ENCODE measurements at places on chromosomes 5 and 9.

GRCh38 chr5:150757087-150757649 lies 1.6 kb downstream of the DCTN4 start:
- no peak for DNase-seq

DNA sequence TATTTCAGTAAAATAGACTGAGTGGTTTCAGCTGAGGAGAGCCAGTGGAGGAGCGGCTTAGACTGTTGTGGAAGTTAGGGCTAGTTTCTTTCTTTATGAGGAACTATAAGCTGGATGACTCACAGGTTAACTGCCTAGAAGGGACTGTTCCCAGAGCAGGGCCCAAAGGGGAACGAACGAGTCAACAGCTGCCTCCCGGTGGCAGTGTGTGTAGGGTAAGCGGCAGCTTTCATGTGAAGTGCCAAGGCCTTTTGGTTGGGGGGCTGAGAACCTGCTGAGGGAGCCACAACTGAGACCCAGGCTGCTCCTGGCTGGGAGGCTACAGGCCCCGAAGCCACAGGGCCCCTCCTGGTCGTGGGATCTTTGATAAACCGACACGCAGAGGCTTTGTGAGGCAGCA lies 7.0 kb downstream of the SQSTM1 start:
- no peak for DNase-seq

- DNase-seq: no peak
Observed at GRCh38 chr9:89779405-89780203, 174.8 kb downstream of the GADD45G start.

DNA sequence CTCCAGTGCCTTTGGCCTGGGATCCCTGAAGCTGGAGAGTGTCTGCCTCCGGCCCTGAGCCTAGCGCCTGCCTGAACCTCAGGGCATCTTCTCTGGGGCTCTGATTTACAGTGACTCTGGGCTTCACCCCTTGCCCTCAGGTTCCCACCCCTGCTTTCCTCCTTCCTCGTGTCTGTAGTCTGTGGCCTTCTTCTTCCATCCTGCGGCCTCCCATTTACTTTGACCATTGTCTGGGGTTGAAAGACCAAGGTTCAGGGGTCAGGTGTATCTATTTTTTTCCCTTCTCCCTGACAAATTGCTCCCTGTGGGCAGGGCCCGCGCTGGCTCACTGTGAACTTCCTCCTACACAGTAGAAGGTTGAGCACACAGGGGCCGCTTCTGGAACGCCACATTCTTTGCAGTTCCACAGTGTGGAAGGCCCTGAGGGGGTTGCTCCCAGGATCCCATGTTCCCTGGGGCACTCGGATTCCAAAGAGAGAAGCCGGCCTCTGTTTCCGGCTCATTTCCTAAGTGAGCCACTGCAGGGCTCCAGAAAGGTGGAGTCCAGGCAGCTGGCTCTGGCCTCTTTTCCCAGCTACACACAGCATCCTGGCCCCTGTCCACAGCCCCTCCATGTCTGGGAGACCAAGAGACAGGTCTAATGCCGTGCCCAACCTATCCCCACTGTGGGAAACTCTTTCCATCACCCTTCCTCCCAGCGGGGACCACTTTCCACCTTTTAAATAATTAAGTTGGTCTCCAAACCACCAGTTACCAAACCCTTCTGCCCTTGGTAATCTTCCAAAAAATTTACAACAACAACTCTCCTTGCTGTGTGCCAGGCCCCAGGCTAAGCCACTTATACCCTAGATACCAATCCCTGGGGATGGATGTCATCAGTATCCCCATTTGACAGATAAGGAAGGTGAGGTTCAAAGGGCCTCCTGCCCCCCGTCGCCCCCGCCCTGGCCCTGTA lies 140.3 kb upstream of the IER5L start:
- no peak for DNase-seq

GRCh38 chr5:181235689-181236366 lies 7.9 kb downstream of the RACK1 start:
- no peak for DNase-seq

DNA sequence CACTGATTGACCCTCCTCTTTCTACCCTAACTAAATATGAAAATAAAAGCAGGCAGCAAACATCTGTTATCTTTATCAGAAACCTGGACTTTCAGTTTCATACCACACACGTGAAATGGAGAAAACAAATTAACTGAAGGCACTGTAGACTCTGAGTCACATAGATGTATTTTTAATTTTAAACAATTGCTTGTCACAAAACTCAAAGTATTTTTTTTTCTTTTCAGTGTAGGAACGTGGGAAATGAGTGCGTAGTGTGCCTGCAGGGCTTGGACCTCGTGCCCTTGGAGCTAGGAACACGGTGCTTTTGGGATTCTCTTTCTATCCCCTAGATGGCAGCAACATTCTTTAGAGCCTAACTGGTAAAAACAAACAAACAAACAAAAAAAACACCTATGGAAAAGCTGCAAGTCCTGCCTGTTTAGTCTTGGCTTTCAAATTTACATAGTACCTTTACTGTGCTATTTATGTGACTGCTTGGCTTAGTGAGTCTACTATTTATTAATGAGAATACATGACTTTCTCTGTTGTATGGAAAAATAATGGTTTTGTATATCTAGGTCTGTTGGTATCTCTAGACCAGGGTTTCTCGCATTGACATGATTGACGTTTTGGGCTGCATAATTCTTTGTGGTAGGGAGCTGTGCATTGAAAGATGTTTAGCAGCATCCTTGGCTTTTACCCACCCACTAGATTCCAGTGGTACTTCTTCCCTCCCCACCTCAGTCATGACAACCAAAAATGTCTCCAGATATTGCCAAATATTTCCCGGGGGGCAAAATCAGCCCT lies 16.8 kb upstream of the ACTBL2 start:
- DNase-seq: no peak

GRCh38 chr5:91272858-91273257 lies 110.3 kb downstream of the ARRDC3 start:
- DNase-seq: no peak

DNA sequence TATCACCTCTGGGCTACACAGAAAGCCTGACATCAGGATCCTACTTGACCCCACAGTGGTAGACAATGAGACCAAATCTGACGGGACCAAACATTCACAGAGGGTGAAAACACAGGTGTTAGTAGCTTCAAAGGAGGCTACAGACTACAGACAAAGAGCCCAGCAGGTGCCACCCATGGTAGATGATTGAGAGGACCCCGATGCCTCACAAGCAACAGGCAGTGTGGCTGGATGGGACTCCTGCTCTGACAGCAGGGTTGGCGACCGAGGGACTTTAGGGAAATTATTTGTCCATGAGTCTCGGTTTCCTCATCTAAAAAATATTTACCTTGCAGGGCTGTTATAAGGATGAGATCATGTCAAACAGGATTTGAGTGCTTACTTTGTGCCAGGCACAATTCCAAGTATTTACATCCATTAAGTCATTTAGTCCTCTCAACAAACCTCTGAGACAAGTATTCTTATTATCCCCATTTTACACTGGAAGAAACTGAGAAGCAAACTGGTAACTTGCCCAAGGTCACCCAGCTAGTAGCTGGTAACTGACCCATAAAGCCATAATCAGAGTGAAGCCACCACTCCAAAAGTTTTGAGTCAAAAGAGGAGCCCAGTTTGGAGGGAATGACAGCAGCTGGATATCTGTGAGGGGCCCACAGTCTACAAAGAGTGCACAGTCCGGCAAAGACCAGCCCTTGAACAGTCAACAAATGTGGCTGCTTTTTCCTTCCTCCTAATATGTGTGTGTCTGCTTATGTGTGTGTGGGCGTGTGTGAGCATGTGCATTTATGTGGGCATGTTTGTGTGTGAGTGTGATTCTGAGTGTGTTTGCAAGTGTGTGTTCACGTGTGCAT lies 502.0 kb downstream of the BNC2 start:
- DNase-seq: no peak

DNA sequence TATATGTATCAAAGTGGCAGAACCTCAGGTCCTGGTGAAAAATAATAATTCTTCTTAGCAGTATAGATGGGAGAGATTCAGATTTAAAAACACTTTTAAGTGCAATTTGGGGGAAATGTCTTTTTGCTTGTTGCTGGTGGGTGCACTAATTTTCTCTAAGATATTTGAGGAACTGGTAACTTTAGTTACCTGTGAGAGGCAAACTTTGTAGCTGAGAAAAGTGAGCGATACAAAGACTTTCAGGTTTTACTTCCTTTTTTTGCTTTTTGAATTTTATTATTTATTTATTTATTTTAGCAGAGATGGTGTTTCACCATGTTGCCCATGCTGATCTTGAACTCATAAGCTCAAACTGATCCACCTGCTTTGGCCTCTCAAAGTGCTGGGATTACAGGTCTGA lies 303.1 kb upstream of the PTGER4 start:
- no peak for DNase-seq

DNA sequence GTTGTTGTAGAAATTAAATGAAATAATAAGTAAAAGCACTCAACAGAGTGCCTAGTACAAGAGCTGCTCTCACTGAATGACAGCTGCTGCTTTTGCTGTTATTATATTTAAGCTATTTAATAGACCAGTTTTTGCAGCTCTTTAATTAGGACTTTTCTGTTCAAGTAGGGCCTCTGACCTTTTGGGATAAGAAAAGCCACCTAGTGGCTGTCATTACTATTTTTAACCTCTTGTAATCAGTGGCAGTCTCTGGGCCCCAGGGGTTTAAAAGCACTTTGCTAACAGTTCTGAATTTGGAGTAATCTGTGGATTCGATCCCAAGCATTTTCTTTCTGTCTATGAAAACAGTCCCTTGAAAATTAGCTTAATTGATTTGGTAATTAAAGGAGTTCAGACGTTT lies 121.1 kb downstream of the NUDT12 start:
- DNase-seq: no peak

Data from HS-27A (cell line).